ENCODE measurements at places on chromosomes 7 and 10.
A peak's percentile ranks its signal among the peaks of the same experiment; 100 is the strongest.

DNA sequence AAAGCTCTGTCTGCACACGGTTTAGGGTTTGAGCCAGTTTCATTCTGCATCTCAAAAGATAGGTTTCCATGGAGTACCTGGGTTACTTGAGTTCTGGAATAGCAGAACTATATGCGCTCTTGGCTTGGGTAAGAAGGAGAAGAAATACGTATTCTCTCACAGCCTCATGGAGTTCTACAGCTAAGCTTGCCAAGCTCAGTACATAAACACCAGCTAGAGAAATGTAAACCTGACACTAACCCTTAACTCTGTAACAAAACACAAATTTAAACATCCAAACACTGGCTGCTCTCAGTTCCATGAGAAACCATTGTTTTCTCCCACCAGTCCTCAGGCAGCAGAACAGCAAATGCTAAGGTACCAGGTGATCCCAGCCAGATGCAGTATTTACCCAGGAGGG, 557.2 kb downstream of the INHBA start:
- DNase-seq = peak; percentile 15

DNA sequence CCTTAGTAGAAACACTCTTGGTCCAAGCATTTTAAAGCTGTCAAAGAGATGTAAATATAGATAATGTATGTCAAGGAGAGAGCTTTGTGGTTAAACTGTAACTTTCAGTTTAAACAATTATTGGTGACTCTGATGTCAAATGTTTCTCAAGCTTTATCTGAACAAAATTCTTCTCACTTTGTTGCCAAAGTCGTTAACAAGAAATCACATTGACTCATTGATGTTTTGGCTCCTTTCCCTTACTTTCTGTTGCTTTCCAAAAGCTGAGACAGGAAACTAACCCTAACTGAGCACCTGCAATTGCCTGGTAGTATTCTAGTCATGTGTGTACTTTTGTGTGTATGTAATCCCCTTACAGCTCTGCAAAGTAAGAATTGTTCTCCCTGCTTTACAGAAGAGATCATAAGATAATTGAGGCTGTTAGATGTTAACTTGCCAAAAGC, 108.5 kb downstream of the CFTR start:
- DNase-seq = no peak

DNA sequence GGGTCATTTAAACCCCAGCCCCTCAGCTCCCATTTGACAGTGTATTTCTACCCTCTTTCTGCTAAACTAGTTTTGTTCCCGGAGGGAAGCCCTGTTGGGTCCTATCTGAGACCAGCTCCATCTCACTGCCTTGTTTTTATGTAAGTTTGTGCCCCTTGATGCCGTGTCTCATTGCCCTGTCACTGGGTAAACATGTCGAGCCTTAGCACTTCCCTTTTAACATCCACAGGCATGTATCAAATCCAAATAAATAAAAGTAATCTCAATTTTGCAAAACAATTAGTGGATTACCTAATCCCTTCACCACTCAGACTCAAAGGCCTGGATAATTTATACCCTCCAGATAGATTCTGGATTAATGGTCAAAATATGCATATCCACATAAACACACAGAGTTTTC, 115.7 kb downstream of the CACNA2D1 start:
- DNase-seq = no peak

DNA sequence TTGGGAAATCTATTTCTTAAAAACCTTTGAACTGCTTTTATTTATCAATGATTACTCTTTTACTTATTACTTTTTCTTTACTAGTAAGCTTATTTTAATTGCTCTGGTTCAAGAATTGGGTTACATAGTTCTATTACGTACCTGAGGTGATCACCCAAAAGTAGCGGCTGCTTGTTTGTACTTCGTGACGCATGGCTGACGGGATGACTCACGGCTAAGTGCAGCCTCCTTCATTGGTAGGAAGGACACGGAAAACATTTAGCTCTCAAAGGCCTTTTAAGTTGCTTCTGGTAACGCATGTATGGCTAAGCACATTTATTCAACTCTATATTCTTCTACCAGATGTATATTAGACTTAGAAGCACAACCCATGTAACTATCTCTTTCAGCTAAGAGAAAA, 285.8 kb upstream of the SP4 start:
- no peak for DNase-seq

DNA sequence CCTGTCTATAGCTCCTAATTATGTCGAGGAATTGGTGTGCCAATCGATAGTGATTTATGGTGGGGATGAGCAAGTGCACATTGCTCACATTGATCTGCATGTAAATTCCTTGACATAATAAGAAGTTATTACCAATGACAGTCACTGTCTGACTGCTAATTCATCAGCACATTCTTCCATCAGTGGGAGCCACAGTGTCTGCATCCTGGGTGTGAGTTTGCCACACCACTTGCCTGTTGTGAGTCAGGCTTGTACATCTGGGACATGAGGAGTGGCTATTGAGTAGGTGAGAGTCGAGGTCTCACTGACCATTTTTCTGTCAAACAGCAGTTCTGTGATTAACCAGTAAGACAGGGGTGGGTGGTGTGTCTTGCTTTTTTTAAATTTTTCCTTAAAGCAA, 263.4 kb downstream of the LRMDA start:
- DNase-seq = no peak

DNA sequence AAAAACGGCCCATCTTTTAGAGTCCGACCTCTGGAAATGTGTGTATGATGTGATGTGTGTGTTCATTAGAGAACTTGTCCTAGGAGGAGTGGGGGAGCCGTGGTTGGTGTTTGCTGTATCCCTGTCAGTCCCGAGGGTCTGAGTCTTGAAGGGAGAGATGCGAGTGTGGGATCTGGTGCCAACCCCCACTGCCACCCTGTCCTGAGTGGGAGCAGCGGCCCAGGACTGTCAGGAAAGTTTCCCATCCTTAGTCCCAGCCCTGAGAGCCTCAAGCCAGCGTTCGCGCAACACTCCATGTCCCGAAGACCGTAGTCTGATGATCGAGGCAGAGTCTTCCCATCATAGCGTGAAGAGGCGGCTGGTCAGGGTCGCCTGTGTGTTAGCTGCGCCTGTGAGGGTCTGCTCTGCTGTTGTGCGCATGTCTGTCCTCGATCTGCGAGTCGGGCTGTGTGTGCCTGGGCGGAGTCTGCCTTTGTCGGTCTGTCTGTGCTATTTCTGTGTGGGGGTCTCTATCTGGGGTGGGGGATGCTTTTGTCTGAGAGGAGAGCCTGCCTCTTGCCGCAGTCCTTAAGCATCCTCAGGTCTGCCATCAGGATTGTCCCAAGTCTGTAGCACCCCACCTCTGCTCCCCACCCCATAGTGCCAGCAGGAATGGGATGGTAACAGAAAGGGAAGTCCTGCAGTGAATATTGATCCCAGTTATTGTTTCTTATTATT, 514 bp upstream of the CHAT start:
- DNase-seq = no peak

Measured in DMS153 (cell line).